ENCODE measurements at places on chromosomes 7 and 10. TPM values are rescaled to one million over a fixed set of nuclear protein-coding genes. Genes with fewer than 3 reads are reported as not detected.

GRCh38 chr10:5933909-5934546 lies 43.3 kb downstream of the IL15RA start:
- DNase-seq = no peak

DNA sequence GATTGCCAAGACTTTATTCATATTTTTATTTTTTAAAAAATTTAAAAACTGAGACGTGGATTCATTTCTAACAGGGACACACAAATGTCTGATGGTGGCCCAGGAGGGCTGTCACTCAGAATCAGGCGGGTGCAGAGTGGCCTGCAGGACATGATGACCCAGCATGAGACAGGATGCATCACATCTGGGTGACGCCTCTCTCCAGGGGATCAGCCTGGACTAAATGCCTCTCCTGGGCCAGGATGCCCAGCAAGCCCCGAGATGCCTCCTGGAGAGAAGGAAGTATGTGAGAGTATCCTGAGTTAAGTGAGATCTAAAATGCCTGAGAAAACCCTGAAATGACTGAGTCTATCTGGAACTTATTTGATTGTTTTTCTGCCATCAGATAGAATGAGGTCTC lies 16.9 kb upstream of the MTURN start:
- DNase-seq = no peak

DNA sequence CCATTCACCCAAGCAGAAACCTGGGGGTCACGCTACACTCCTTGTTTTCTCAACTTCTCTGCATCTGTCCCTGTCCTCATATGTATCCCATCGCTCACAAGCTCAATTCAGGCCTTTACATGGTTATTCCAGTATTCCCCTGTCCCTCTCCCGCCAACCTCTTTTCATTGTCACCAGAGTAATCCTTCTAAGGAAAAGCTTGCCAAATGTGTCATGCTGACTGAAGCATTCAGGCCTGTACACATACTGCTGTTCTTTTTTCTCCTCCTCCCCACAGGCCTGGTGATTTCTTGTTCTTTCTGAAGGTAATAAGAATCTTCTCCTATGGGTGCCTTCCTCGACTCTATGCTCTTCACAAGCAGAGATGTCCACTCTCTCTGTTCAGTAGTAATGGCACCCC lies 282.2 kb downstream of the PHTF2 start:
- DNase-seq = no peak

GRCh38 chr7:45033931-45034290 lies 33.9 kb downstream of the CCM2 start:
- no peak for DNase-seq

- no peak for DNase-seq
These were observed 35.0 kb downstream of the CCDC146 start for GRCh38 chr7:77157446-77157845.

DNA sequence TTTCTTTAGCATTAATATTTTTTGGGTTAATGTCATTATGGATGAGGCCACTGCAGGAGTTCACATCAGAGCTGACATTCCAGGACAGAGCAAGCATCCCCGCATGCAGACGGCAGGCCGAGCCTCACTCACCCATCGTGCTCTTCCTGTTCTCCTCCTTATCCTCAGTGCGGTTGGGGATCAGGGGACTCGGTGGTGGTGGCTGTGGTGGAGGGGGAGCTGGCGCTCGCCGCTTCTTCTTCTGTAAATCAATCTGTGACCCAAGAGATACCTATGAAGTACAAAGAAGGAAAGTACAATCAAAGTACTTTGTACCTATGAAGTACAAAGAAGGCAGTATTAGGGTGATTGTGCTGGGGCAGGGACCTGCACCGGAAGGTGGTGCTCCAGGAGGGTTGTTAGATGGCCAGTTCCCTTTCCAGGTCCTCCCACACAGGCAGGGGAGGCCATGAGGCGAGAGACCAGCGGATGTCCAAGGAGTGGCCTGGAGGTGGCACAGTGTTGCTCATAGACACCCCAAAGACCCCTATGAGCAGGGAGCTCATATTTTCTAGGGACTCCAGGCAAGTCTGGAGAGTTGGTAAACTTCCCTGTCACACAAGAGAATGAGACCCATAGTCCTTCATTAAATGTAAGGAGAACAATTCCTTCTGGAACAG lies 231.4 kb downstream of the COBL start:
- no peak for DNase-seq

DNA sequence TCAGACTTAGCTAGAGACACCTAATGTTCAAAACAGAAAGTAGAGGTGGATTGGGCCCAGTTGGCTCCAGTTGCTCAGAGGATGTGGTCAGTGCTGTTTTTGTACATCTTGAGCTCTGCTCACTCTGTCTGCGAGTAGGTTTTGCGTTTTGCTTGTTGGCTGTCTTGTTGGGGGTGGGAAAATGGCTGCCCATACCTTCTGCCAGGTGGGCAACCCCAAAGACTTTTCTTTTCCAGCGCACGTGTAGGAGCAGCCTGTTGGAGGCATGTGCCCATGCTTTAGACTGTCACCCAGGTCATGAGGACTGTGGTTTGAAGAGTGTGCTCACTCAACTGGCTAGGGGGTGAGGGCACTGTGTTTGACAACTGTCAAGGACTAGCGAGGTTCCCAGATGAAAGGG lies 73.9 kb downstream of the KAT6B start:
- no peak for DNase-seq

GRCh38 chr7:69526570-69526969 lies 71.7 kb upstream of the AUTS2 start:
- no peak for DNase-seq

- no peak for DNase-seq
These were observed 58.5 kb downstream of the CADPS2 start for GRCh38 chr7:122827763-122828162.

- DNase-seq = no peak
These were observed 57.0 kb downstream of the ASAH2B start for GRCh38 chr10:50796693-50797092.

- DNase-seq = no peak
These were observed 22.2 kb downstream of the CDHR3 start for GRCh38 chr7:105985229-105985628.

DNA sequence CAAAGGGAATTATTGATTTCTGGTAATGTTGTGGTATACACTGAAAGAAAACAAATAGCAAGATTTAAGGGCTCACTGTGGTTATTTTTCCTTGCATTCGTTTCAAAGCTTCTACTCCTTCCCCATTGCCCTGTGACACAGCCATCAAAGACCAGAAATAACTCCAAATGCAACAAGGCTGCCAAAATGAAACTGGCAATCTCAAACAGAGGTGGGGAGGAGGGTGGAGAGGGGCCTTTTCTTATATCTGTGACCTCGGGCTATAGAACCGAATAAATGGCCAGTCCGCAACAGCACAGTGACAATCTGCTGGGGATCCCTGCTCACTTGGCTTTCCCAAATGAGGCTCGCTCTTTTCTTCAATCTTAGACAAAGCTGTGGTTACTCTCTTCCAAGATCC lies 17.4 kb upstream of the SPOCK2 start:
- DNase-seq = no peak

DNA sequence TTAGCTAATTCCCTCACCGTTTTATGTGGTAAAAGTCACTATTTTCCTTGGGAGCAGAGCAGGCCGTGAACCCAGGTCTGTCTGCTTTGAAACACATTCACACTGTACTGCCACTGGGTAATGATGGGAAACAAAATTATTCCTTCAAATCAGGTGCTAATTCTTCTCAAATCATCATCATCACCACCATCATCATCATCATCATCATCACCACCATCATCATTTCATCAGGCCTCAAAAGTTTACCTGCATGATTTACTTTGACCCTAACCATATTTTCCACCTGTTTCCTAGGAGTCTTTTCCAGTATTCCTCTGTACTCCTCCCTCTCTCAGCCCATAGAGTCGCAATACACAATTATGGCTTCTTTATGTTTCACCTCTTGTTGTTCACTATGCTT lies 220.5 kb downstream of the GLI3 start:
- DNase-seq = no peak

Gene NPY4R
- total RNA-seq = not detected

Gene ADAM22
- 2.6 TPM for total RNA-seq

Gene ABCB1
- total RNA-seq = 12.2 TPM

Gene MSMB
- not detected for total RNA-seq

Gene SPDYE5
- total RNA-seq = not detected

Measured in omental fat pad (tissue), 4 donors.